ENCODE measurements at places on chromosomes 5 and 9.

GRCh38 chr5:154815025-154815424, 35.4 kb downstream of the FAXDC2 start:
- DNase-seq: no peak

- DNase-seq: peak; percentile 36
These were observed 10.8 kb downstream of the MAPKAP1 start for GRCh38 chr9:125696106-125696647.

DNA sequence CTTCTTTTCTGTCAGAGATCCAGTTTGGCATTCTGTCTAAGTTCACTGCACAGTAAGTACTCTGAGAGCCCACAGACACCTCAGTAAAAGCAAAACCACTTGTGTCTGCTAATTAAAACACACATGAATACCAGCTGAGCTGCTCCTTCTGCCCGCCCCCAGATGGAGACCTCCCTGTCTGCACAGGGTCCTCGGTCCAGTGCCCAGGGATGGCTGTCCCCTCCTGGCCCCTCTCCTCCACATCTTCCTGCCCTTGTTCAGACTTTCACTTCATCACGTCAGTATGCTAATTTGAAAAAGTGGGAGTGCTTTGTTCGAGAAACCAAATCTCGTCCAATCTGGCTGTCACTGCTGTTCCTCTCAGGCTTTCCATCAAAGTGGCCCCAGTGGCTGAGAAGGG, 43.5 kb downstream of the LIX1 start:
- DNase-seq: no peak

- DNase-seq: peak; percentile 20
These were observed 61.9 kb upstream of the ELL2 start for GRCh38 chr5:96023518-96023917.

DNA sequence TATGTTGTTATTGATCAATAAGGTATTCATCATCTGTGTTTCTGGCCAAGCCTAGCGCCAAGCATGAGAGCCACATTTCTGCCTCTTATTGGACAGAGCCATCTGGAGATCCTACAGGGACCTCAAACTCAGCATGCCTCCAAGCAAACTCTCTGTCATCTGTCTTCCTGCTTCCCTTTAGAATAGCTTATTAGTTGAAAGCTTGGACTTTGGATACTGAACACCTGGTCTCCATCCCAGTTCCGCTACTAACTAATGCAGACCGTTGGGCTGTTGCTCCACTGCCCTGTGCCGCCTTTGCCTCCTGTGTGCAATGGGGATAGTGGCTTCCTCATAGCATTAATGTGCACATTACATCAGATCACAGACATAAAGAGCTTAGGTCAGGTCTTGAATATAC, 65.5 kb downstream of the MAP1B start:
- DNase-seq: no peak

DNA sequence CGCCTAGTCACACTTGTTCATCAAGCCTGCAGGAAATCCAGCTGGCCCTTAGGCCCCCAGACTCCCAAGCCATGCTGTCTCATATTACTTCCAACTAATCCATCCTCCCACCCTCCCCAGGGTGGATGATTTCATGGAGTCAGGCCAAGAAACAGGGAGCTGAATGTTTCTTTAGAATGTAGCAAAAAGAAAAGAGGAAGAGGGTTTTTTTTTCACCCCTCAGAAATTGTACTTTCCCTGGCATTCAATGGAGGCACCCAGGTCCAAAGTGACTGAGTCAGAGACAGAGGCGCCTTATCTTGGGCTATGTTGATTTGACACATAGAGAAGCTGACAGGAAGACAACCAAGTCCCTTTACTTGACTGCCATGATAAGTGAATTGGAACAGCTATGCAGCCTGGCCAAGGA, 260.2 kb upstream of the NR4A3 start:
- no peak for DNase-seq

All from mesendoderm (in vitro differentiated cells).